ENCODE measurements at places on chromosomes 16 and 17. TPM values are rescaled to one million over a fixed set of nuclear protein-coding genes. Genes with fewer than 3 reads are reported as not detected.

DNA sequence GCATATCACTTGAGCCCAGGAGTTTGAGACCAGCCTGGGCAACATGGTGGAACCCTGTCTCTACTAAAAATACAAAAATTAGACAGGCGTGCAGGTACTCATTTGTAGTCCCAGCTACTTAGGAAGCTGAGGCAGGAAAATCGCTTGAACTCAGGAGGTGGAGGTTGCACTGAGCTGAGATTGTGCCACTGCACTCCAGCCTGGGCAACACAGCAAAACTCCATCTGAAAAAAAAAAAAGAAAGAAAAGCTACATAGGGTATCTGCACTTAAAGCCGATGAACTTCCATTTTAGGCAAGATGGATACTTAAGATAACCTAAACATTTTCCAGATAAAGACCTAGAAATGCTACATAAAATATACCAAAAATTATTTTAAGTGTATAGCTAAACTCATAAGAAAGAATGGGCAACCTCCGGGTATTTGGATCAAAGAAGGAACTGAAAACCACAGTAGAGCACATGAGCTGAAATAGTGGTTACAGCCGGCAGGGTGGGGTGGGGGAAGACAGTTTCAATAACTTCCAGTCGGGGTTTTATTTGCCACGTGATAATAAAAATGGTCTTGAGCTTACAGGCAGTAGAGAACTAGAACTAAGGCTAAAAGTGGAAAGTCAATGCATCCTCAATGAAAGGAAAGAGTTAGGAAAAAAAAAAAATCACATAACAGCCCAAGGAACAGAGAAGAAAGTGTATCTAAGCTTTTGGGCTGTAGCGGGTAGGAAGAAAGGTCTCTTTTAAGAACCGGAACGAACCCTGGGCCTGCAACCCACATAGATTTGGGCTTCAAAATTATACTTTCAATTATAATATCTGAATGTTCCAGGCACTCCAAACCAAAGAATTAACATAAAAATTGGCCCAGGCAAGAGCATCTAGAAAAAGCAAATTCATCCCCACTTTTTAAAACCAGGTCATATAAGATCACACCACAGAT, 53.1 kb downstream of the CFDP1 start:
- DNase-seq: no peak

DNA sequence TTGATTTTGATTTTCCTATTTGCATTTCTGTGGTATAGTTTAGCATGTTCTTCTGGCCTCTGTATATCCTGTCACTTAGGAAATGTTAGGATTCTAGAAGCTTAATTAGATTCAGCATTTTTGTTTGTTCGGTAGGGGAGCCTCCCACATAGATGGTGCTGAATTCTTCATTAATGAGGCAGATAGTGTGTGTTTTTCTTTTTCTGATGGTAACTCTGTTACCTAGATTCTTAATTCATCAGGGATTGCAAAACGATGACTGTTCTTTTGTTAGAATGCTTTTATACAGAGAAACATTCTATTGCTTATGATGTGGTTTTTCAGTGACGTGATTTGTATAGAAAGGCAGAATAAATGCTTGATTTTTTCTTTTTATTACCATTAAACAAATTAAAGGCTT, 19.0 kb downstream of the BANP start:
- no peak for DNase-seq

DNA sequence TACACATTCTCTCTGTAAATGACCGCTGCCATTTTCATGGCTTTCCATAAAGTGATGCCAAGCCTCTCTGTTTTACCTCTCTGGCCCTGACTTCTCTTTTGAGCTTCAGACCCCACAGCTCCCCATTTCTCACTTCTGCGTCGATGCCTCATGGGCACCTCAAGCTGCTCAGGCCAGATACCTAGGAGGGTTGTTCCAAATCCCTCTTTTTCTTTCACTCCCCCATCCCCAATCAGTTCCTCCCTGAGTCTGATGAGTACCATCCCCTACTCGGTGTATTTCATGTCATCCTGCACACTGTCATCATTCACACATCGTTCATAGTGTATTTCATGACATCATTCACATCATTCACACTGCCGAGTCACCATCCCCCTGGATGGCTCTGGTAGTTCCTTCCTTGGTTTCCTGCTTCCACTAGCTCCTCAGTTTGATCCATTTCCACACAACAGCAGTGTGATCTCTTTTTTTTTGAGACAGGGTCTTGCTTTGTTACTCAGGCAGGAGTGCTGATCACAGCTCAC, 43.1 kb downstream of the NTN1 start:
- no peak for DNase-seq

The KRTAP4-1 gene
- not detected for total RNA-seq

- peak; percentile 33 for DNase-seq
Measured at GRCh38 chr17:18258356-18259038, at the start of gene FLII. FLII (minus strand) TSS chr17:18258738; CDS start chr17:18258690, 48 bp downstream.

DNA sequence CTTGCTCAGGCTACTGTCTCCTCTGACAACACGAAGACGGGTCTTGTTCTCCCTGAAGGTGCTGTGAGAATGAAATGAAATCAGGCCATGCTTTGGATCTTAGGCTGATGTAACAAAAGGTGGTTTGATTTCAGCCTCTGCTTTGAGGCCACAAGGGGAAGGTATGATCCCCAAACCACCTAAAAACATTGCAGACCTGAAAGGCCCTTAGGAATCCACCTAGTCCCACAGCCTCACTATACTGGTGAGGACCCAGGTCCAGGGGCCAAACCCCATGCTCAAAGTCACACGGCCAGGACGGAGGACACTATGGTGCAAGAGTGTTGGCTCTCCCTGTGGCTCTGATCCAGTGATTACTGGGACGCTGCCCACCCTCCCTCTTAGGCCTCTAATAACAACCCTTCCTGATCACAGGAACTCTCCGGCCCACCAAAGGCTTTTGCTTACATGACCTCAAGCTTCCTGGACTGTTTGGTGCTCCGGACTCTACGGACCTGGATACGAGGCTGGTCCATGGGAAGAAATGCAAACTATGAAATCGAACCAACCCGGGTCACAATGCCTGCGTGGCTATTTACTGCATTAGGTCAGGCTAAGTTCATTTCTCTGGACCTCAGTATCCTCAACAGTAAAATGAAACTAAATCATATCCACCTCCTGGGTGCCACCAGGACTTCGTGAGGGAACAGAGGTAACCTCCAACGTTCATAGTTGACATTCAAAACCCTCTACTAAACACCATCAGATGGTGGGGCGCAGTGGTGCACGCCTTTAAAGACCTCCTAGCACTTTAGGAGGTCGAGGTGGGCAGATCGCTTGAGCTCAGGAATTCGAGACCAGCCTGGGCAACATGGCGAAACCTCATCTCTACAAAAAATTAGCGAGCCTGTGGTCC, 1.5 kb downstream of the TRIM25 start:
- no peak for DNase-seq

DNA sequence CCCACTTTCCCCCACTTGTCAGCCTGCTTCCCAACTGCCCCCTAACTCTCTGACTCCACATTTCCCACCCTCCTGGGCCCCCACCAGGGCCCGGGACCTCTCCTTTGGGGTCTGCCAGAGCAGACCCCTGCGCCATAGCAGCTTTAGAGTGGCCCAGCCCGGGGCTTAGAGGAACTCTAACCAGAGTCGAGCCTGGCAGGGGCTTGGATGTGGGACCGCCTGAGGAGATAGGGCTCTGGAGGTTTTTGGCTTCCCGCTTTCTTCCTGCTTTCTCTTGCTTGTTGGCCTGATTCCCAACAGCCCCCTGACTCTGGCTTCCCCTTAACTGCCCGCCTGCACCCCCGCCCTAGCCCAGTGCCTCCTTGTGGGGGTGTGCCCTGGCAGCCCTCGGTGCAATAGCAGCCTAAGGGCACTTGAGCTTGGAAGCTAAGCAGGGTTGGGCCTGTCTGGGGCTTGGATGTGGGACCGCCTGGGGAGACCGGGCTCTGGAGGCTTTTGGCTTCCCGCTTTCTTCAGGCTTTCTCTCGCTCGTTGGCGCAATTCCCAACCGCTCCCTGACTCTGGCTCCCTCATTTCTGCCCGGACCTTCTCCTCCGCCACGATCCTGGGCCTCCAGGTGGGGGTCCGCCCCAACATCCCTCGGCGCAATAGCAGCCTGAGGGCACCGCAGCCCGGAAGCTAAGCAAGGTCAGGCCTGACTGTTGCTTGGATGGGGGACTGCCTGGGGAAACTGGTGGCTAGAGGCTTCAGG, 2292.0 kb downstream of the TP53TG3F start:
- DNase-seq: no peak

DNA sequence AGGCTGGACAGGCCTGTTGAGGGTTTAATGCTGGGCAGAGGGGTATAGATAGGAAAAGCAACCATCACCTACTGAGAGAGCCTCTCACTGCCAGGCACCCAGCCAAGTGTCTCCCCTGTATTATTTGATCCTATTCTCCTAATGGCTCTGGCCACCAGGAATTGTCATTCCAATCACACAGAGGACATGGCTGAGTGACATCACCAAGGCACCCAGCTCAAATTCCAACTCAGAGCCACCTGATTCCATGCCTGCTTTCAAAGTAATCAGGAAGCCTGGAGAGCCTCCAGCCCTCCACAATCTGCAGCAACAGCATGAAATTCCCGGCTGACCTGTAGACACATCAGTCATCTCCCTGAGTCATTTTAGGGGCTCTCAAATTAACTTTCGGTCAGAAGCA, 368.9 kb upstream of the C16orf82 start:
- DNase-seq: no peak

- DNase-seq: no peak
Measured at GRCh38 chr17:44906010-44906646, 6.9 kb upstream of the EFTUD2 start.

DNA sequence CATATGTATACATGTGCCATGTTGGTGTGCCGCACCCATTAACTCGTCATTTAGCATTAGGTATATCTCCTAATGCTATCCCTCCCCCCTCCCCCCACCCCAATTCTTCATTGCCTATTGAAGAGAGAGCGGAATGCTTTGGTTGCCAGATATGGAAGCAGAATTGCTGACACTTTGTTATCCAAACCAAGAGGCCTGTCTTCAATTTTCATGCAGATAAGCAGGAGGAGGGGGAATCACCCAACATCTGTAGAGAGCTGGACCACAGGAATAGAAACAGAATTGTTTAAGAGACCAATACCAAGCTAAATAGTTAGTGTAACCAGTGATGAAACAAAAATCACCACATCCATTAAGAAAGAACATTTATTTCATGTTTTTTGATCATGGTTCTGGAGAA, 7.1 kb downstream of the ASPA start:
- DNase-seq: no peak

DNA sequence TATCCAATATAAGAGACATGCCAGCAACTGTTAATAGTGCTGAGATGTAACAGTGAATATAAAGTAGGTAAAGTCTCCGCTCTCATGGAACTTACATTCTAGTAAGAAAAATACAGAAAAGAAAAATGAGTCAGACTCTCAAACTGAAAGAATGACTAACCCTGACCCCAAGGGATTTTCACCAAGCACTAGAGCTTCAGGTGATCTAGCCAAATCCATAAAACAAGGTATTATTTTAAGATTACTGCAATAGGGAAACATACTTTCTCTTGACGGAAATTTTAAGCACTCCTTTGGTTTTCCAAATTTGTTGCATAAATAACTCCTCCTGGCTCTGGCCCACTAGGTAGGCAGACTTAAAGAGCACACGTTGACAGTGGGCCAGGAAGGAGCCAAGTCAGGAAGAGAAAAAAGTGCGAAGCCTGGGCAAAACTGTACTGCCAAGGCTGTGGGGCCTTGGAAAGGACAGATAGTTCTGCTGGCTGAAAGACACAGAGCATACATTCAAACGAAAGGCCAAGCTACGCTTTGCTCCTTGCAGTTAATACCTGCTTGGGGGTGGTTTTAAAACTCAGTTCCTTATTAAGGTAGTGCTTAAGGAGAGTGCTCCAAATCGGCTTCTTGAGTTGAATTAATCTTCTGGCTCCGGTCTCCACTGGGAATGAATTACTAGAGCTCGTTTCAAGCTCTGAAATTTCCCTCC, 1.4 kb downstream of the GOT2 start:
- DNase-seq: peak; percentile 23

DNA sequence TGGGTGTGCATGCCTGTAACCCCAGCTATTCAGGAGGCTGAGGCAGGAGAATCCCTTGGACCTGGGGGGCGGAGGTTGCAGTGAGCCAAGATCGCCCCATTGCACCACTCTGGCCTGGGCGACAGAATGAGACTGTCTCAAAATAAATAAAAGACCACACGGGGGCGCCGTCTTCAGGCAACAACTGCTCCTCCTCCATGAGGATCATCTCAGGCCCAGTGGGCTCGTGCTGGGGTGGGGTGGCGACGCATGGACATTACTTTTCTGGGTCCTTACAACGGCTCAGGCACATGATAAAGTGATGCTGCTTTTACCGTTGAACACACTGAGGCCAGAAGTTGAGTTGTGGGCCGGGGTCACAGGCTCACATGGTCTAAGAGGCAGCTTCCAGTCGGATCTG, 56.2 kb downstream of the PRMT7 start:
- no peak for DNase-seq

The DERL2 gene
- total RNA-seq: 65.8 TPM

GRCh38 chr17:13761038-13761603, 159.4 kb upstream of the HS3ST3A1 start:
- no peak for DNase-seq

The FN3K gene
- 25.8 TPM for total RNA-seq

The TPSD1 gene
- not detected for total RNA-seq

The RNF222 gene
- total RNA-seq: not detected

DNA sequence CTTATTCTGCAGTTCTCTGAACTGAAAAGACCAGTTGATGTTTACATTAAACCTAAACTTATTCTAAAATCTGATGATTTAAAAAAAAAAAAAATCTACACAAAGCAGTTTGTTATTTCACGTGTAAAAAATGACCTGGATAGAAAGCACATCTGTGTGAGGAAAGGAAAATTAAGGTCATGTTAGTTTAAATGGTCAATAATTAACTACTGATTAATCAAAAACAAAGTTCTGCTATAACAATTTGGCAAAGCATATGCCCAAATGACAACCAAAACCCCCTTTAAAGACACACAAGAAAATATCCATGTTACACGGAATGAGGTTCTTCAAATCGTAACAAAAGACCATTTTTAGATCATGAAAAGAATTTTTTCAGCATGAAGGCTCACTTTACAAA, 30.4 kb downstream of the CACNG1 start:
- DNase-seq: no peak

DNA sequence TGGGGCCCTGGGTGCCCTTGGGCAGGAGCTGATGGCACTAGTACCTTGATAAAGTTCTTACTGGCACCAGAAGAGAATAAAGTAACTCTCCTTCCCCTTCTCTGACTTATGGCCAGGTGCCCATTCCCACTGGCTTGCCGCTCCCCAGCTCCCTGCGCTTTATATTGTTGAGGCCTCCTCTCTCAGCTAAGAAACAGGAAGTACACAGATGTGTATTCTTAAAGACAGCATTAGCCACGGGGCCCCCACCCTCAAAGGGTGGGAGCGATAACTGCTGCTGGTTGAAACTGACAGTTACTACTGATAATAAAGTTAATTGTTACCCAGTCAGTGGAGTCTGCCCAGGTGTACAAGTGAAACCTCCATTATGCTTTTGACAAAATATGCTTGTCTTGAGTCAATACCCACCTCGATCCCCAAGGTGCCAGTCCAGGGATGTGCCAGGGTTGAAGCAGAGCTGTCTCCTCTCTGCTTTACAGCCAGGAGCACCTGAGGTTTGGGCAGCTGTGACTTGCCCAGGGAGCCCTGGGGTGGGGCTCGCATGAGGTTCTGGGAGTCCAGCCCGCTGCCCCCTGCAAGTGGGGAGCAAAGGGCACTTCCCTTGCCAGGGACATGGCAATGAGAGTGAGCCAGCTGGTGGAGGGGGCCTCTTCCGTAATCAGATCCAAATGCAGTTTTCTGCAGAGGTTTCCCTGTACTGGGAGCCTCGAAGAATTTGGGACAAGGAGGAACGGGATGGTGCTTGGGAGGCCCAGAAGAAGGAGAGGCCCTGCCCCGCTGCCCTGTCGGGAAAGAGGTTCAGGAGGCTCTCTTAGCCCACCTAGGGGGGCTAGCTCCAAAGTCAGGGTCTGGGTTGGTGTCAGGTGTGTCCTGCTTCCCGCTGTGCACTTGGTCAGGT, 5.4 kb upstream of the CLDN9 start:
- DNase-seq: no peak

The EVPLL gene
- total RNA-seq: 0.10 TPM

Measured in spinal cord (tissue), 10 donors.